ENCODE measurements at places on chromosomes 3 and 15.
A peak's percentile ranks its signal among the peaks of the same experiment; 100 is the strongest.

- DNase-seq: peak; percentile 6
Observed at GRCh38 chr15:58066042-58066867, 744 bp upstream of the ALDH1A2 start.

- DNase-seq: no peak
Observed at GRCh38 chr3:66200147-66200546, 20.7 kb upstream of the SLC25A26 start.

DNA sequence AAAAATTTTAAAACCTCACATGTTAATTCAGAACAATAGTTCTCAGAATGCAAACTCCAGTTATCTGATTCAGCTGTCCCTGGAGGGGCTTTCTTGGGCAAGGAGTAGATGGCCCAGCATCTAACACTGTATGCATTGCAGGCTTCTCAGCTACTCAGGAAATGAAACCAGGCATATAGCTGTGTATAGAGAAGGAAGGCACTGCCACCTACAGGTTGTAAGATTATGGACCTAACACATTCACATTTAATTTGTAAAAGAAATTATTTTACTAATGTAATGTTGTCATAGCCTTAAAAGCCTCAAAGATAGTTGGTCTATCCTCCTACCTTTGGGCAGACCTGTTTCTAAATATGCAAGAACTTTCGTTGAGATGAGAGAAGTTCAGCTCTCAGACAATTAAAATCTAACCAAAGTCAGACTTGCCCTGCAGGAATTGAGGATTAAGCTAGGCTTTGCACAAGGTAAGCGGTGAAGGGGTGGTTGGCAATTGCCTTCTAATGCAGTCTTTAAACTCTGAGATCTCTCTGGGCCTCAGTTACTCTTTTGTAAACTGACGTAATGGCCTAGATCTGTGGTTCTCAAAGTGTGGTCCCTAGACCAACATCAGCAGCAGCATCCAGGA is 132.8 kb upstream of the SLC24A5 start:
- DNase-seq: no peak

DNA sequence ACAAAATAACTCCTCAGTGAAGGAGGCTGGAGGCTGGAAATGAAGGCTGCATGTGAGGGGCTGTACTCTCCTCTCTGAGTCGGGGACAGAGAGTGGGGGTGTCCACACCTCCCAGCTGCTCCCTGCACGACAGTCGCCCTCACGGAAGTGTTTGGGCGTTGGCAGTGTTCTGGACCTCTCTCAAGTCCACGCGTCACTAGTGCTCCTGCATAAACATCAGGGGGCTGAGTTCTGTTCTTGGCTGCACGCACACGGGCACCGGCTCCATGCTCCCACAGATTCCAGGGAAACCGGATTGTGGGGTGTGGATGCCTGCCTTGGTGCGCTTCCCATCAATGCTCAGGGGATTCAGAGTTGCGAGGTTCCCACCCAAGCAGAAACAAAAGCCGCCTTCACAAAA is 7.4 kb downstream of the RASGRF1 start:
- no peak for DNase-seq

DNA sequence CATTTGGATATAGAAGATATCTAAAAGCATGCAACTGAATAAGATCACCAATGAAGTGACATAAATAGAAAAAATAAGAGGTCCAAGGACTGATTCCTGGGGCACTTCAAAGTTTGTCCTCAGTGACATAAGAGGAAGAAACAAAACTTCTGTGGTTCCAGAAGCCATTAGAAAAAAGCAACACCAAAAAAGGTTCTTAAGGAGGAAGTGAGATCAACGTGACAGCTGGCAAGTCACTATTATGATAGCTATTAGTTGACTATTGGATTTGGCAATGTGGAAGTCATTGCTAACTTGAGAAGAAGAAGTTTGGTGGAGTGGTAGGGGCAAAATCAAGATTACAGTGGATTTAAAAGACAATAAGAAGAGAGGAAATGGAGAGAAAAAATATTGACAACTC is 1098.3 kb downstream of the NAALADL2 start:
- no peak for DNase-seq

DNA sequence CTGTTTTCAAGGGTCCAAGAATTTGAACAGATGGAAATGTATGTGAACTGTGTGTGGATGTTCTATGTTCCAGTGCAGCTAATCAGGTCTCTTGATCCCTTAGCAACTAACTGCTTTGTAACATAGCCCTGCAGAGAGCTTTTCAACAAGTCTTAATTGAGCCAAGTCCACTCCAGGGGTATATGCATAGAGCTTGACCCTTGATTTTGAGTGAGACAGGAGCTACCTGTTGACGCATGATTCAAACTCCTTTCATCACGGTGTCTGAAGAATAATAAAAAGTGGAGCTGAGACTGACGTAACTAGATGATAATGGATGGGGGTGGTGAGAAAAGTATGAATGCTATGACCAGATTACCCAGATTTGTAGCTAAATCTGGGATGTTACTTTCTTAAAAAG is 93.3 kb upstream of the CCDC54 start:
- DNase-seq: no peak

DNA sequence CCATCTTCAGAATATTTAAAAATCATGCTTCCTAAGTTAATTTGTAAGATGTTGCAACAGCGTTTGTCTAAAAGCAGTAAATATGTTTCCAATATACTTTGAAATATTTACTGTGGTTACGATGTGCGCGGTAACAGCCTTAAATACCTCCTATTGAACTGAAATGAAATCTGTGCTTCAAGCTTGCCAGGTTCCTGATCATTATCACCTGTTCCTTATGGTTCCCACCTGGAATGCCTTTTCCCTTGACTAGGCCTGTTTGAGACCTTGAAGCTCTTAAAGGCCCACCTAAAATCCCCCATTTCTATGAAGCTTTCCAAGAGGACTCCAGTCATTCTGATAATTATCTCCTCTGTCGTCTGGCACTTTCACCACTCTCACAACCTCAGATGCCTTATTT is 146.7 kb downstream of the NAALADL2 start:
- no peak for DNase-seq

- no peak for DNase-seq
Observed at GRCh38 chr3:85709346-85709892, 750.6 kb downstream of the CADM2 start.

DNA sequence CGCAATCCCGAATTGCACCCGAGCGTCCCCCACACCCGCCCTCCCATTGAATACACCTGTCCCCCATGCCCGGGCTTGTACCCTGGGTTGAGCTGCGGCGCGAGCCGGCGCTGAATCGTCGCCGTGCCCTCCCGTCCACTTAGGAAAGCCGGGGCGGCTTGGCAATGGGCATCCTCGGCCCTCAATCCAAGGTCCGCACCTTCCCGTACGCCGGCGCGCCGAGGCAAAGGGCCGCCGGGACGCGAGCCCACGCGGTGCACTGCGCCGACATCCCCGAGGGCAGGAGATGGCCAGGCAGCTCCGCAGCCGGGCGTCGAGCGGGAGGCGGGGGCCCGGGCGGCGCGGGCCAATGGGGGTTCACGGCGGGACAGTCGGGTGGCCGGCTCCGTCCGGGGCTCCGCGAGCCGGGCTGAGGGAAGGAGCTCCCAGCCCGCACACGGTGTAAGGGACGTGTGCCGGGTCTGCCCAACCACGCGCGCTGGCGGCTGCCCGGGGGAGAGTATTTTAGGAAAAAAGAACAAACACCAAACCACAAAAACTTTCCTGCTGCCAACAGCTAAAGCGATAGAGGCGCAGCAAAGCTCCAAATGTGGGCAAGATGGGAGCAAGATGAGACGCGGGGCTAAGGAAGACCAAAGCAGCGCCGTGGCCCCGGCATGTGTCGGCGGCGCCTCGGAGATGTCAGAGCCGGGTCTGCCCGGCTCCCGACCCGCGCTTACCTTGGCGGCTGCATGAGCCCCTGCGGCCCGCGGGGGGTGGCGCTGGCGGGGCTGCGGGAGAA is 621 bp downstream of the RGMA start:
- DNase-seq: no peak

DNA sequence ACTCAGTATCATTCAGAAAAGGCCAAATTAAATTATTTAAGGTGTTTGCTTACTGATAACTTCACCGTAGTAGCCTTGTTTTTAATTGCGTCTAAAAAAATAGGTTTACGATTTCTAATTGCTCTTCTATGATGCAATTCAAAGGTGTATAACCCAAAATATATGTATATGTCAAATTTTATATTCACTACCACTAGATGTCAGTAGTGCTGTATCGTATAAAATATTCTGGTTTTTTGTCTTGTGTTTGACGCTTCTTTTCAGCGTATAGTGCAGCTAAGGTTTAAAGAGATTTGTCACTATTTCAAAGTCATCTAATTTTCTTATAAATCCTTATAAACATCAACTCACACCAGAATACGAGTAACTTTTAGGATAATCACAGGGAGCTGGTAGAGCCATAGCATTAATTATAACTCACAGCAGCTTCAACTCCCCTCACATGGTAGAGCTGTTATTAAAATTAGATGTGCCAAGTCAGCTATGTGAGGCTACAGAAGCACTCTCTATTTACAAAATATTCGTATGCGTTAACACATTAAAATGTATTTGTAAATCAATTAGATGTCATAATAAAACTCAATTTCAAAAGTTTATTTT is 3.5 kb downstream of the PFN2 start:
- no peak for DNase-seq

GRCh38 chr15:62360332-62361097 is 195.4 kb upstream of the C2CD4B start:
- DNase-seq: no peak

- DNase-seq: no peak
Observed at GRCh38 chr3:96538186-96538585, 276.2 kb upstream of the EPHA6 start.

GRCh38 chr3:152269831-152270734 is 1.4 kb downstream of the MBNL1 start:
- peak; percentile 5 for DNase-seq

GRCh38 chr3:111238885-111239284 is 167.3 kb downstream of the NECTIN3 start:
- no peak for DNase-seq

- DNase-seq: no peak
Observed at GRCh38 chr3:27138562-27138961, 230.6 kb downstream of the NEK10 start.

GRCh38 chr15:86875067-86875466 is 795.4 kb downstream of the AGBL1 start:
- no peak for DNase-seq

DNA sequence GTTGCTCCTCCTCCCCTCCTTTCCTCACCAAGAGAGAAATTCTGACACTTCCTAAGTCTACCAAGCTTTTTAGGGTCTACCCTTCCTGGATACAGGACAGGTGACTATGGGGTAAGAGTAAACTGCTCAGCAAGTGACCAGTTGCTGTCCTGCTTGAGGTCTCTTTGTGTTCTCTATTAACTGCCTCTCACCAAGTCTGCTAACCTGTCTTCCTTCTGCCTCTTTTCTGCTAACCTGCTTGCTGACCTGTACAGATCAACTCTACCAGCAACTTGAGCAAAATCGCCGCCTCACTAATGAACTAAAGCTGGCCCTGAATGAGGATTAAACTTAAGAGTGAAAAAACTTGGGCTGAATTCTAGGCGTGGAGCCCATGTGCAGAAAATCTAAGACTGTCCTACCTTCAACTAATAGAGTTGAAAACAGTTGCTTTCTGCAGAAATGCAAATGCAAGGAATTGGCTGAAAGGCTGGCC is 27.1 kb downstream of the TPM1 start:
- no peak for DNase-seq

GRCh38 chr15:25055356-25056068 is 100.7 kb downstream of the SNRPN start:
- no peak for DNase-seq

DNA sequence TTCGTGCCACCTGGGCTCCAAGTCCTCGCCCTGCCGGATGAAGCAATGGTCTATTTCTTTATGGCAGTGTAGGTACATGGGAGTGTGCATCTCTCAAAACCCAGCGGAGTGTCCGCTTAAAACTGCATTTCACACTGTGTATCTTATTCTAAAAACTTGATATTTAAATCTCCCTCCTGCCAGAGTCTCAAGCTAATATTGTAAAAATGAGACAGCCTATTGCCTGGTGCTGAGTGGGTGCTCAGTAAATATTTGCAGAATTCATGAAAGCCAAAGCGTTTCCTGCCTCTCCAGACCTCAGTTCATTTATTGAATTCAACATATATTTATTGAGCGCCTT is 330 bp upstream of the TBC1D2B start:
- no peak for DNase-seq

DNA sequence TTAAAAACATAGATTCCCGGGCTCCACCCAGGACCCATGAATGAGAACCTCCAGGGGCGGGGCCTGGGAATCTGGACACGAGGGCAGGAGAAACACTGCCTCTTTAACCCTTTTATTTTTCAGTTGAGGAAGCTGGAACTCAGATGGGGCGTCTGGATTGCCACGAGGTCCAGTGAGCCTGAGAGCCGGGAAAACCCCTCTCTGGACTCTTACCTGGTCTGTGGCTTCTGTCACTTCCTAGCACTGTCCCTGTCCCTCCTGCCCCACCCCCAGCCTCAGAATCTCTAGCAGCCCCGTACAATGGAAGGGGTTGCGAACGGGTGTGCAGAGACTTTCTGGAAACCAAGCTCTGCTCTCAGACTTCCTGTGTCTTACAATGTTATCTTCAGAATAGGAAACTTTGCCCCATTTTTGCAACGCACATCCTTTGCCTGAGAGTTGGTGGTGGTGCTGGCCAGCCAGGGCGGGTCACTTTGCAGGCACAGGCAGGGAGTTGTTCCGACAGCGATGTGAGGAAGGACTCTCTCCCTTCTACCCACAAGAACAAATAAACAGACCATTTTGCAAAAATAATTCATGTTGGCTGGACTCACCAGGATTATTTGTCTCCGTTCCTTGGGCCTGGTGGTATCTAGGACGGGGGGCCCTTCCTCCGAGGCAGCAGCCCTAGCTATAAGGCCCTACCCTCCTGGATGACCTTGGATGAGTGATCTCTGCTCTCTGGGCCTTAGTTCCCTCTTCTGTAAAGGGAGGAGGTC is 59.1 kb downstream of the SMAD6 start:
- no peak for DNase-seq

DNA sequence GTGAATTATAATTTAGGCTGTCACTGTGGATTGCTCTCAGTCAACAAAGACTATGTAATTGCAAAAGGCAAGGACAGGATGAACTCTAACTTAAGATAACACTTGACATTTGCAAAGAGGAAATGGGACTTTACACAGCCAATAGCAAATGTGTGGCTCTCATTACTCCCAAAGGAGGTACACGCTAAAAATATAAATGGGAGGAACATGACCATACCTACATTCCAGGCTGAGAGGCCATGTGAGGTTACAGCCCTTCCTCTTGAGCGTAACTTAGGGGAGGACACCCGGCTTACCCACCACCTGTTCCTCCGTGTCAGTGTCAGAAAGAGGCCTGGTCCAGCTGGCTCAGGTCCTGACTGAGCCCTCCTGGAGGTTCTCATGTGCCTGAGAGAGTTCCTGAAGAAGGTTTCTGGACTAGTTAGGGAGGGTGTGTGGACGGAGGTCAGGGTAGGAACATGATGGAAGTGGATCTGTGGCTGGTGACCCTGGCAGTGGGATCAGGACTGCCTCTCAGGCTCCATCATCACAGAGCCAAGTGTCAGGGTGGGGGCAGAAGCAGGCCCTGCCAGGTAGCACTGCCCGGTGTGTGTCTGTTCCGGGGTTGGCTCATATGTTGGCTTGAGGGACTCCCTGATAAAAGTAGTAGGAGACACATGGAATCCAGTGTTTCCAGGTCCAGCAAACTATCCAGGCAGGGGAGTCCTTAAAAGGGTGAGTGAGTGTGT is 7.9 kb downstream of the POPDC2 start:
- no peak for DNase-seq
